ENCODE measurements at places on chromosomes 7 and 10.

GRCh38 chr10:104557966-104558365 lies 83.1 kb upstream of the SORCS3 start:
- DNase-seq, result no peak

DNA sequence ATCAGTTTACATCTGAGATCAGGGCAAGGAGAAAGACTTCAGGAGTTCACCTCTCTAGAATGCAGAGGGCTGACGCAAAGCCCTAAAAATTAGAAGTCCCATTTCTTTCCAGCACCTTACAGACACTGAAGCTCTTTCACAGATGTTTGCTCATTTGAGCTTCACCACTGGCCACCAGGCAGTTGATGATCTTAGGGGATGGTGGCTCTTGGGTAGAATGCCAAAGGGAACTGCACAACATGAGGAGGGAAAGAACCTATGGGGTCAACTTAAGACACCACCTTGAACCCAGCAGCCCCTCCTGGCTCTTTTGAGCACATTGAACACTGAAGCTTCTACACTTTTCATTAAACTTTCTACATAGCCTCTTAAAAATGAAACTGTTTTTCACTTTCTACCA lies 390.3 kb upstream of the CELF2 start:
- DNase-seq, result no peak

GRCh38 chr10:6319119-6319518 lies 116.4 kb downstream of the PFKFB3 start:
- DNase-seq, result no peak

- no peak for DNase-seq
Measured at GRCh38 chr7:137934941-137935883, 66.7 kb downstream of the CREB3L2 start.

DNA sequence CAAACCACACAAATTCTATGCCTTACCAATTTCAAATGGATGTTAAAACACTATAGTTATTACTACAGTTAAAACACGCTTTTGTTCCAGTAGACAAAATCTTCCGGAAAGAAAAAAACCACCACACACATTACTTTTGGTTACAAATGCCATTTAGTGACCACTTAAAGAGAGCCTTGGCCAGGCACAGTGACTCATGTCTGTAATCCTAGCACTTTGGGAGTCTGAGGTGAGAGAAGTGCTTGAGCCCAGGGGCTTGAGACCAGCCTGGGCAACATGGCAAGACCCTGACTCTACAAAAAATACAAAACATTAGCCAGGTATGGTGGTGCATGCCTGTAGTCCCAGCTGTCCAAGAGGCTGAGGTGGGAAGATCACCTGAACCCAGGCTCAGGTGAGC lies 7.2 kb downstream of the TNPO3 start:
- no peak for DNase-seq

GRCh38 chr7:1939434-1940401 lies 269.6 kb downstream of the ELFN1 start:
- DNase-seq, result no peak

DNA sequence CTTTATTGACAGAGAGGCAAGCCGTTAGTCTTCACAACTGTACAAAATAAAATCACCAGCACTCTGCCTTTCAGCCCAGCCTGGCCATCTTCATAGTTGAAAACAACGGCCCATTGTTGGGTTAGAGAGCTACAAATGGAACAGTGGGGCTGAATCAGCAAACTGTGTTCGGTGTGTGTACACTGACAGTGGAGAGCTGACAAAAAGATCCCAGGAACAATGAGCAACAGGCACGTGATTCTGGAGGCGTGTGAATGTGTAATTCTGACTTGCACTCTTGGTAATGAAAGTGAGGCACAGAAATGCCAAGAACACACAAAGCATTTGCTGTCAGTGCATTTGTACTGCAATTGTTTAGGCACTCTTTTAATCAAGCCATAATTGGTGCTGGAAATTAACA lies 303.7 kb downstream of the WDR11 start:
- DNase-seq, result no peak

GRCh38 chr7:18222636-18223035 lies 195.0 kb upstream of the PRPS1L1 start:
- no peak for DNase-seq

DNA sequence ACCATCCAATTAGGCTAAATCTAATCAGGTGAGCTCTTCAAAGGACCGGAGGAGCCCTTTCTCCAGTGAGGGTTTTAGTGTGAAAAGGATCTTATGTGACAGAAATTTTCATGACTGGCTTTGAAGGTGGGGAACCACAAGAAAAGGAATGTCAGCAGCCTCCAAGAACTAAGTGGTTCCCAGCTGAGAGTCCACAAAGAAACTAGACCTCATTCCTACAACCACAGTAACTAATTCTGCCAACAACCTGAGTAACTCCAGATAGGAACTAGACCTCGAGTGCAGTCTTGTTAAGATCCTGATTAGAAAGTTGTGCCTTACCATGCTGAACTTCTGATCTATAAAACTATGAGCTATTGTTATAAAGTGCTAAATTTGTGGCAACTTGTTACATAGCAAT lies 51.3 kb downstream of the PCLO start:
- DNase-seq, result no peak

DNA sequence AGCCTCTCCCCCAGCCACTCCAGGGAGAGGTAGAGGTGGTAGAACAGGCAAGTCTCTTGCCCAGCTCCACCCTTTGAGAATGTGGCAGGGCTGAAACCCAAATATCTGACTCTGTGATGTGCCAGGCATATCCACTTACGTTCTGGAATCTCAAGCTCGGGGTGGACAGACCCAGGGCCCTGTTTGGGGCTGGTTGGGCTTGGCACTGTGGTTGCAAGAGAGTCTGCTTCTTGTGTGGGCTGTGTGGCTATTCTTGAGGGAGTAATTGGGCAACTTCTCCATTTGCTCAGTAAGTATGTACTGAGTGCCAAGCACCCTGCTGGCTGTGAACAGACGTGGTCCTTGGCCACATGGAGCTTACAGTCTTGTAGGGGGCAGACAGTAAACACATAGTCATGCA lies 4.7 kb downstream of the UBTD1 start:
- no peak for DNase-seq

GRCh38 chr7:90613088-90613498 lies 17.0 kb downstream of the CDK14 start:
- no peak for DNase-seq

DNA sequence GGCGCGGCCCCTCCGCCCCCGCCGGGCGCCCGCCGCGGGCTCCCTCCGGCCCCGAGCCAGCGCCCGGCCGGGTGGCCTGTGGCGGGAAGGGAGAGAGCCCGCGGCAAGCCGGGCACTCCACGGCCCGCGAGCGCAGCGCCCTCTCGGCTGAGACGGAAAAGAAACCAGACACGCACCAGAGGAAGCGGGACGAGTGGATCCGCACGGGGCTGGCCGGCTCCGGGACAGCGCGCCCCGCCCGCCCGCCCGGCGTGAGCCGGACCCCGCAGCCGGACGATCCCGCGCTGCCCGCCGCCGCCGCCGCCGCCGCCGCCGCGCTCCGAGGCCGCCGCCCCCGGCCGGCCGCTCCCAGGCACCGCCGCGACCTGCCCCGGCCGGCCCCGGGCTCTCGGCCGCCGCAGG lies 300 bp downstream of the ARHGAP21 start:
- no peak for DNase-seq

- no peak for DNase-seq
Measured at GRCh38 chr10:104577861-104578521, 63.1 kb upstream of the SORCS3 start.

GRCh38 chr7:92872701-92873100 lies 36.3 kb upstream of the CDK6 start:
- no peak for DNase-seq

GRCh38 chr7:138679793-138680192 lies 21.4 kb downstream of the SVOPL start:
- DNase-seq, result no peak

- no peak for DNase-seq
Measured at GRCh38 chr7:25520017-25520416, 291.7 kb upstream of the NPVF start.

DNA sequence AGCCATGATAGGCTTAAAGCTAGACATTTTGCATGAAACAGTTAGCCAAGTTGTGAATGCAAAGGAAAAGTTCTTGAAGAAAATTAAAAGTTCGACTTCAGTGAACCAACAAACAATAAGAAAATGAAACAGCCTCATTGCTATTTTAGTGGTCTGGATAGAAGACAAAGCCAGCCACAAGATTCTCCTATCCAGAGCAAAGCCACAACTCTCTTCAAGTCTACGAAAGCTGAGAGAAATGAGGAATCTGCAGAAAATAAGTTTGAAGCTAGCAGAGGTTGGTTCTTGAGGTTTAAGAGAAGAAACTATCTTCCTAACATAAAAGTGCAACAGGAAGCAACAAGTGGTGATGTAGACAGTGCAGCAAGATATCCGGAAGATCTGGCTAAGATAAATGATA lies 271.4 kb upstream of the GRM3 start:
- no peak for DNase-seq

DNA sequence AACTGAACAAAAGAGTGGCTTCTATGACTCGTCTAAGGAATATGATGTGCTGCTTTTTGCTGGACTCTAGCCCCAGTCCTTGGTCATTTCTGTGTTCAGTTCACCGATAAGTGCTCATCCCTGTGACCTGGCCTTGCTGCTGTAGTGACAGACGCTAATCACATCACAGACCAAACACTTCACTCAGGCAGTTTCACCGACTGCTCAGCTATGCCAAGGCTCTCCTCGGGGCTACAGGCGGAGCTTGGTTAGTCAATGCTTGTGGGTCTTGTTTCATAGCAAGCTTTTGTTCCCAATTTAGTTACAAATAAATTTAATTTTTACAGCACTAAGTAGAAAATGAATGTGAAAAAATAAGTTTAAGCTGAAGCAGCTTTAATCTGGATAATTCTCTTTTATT lies 190.8 kb upstream of the PRKCQ start:
- no peak for DNase-seq

- no peak for DNase-seq
Measured at GRCh38 chr7:122219253-122219865, 75.3 kb upstream of the AASS start.

- no peak for DNase-seq
Measured at GRCh38 chr7:82284936-82285519, 158.5 kb downstream of the CACNA2D1 start.

DNA sequence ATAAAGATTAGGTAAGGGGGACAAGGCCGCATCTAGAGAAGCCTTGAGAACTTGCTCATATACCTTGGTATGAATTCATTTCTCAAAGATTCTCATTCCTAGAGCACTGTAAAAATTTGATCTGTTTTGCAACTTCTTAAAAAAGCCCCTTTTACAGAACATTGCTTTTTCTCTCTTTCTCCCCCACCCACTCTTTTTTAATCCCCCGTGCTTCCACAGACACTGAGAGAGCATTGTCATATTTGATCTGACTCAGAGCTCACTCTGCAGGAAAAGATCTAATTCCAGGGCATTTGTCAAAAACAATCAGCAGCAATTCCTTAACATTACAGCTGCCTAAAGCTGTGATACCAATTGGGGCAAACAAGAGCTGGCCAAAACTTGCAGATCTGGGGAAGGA lies 92.0 kb downstream of the ARHGAP22 start:
- no peak for DNase-seq

DNA sequence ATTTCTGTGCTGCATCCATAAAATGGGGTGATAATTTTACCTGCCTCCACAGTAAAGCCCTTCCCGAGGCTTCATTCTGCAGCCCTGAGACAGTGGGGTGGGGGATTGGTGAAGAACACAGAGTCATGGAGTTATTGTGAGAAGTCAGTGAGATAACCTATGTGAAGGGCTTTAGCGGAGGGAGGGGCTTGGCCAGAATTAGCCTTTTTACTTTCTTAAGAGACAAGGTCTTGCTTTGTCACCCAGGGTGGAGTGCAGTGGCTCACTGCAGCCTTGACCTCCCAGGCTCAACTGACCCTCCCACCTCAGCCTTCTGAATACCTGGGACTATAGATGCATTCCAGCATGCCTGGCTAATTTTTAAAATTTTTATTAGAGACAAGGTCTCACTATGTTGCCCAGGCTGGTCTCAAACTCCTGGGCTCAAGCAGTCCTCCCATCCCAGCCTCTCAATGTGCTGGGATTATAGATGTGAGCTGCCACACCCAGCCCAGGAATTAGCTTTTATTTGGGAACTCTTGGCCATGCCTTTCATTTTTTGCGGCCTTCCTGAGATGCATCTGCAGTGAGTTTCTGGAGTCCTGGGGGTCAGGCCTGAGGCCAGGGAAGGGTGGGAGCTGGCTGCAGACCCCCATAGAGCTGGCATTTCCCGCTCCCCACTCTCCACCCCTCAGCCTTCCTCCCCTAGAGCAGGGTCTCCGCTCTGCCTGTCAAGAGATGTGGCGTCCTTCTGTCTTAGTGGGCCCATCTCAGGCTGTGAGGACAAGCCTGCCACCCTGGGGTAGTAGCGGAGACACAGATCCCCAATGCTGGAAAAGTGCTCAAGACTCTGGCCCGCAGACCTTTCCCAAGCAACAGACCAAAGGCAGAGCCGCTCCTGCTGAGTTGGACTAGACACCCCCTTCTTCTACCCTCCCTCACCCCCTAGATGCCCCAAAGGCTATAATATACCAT lies 77.0 kb downstream of the ZMIZ1 start:
- no peak for DNase-seq

DNA sequence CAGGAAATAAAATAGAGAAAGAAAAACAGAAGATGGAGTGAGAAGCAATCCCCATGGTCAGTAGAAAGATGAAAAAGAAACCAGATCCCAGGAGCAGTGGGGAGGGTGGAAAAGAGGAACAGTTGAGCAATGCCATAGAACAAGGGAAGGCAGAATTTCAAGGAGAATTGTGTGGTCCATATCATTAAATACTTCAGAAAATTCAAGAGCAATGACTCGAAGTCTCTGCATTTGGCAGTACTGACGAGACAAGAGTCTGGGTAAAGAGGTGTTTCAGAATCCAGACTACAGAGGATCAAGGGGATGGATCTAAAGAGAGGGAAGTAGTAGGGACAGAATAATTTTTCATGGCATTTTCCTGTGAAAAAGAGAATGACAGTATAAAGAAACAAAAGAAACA lies 512.6 kb downstream of the PHTF2 start:
- no peak for DNase-seq

DNA sequence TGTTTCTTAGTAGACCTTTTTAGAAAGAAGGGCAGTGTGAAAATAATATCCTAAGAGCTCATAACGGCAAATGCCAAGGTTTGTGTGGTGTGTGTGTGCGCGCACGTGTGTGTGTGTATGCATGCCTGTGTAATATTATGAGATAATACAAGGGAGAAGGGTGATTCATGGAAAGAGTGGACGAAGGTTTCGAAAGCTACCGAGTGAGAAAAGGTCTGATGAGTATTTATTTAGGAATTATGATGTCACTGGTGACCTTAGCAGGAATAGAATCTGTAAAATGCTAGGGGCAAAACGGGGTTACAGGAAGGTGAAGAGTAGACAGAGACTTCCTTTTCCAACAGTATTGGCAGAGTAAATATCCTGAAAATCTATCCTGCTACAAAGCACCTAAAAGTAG lies 107.3 kb downstream of the AHR start:
- DNase-seq, result no peak

DNA sequence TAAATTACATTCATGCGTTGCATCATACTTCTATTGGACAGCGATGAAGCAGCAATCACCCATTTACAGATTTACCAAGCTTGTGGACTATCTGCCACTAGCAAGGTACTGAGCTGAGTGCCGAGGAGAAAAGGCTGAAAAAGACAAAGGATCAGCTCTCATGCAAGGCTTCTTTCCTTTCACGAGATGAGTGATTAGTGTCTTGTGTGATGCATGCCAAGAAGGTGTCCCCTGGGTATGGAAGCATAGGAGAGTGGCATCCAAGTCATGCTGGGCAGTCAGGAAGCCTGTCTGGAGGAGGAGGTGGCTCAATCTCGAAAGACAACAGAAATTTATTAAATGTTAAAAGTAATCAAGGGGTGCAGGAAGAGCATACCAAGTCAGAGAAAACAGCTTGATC lies 40.9 kb downstream of the ACSM6 start:
- DNase-seq, result no peak
